Activated naive CD4-positive, alpha-beta T cell treated with anti-CD3 and anti-CD28 coated beads, Interleukin-2, amount 50 U/mL, for 16 hours (primary cell): ENCODE measurements at places on chromosomes 2 and 18.

GRCh38 chr18:79397247-79397829 lies 1.6 kb downstream of the NFATC1 start:
- no peak for DNase-seq

DNA sequence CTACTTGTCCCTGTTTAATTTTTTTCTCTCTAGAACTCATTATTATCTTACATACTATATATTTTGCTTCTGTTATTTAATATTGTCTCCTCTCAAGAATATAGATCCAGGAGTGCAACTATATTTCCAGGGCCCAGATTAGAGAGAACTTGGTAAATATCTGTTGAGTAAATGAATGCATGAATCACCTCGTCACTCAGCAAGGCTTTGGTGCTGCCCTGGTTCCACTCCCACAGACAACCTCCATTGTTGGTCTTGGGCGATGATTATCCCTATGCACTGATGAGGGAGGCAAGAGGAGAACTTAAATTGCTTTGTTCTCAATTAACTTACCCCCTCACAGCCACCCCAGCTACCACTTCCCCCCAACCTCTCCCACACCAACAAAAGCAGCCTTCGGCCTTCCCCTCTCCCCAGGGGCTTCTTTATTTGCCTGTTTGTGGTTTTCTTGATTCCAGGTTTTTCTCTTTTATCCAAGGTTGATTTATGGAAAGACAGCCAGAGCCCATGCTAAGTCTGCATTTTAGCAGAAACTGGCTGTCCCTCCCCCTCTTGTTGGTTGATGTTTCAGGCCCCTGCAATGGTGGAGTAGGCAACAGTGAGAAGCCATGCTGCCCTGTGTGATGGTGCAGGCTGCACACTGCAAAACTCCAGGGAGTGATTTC lies 17.0 kb upstream of the DIPK1C start:
- no peak for DNase-seq

DNA sequence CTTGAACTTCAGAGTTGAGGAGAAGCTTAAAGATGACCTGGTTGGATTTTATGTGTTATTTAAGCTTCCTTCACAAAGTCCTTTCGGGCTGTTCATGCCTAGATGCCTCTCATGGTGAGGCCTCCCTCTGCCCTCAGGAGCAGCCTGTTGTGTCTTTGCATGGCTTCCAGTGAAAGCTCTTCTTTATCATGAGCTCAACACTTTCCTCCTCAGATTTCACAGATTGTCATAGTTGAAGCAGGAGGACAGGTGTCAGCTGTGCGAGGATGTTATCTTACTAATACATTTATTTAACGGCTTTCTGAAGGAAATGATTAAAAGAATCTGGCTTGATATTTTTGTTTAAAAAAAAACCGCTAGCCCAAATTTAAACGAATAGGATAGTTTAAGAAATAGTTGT lies 48.8 kb upstream of the ITSN2 start:
- DNase-seq = no peak

DNA sequence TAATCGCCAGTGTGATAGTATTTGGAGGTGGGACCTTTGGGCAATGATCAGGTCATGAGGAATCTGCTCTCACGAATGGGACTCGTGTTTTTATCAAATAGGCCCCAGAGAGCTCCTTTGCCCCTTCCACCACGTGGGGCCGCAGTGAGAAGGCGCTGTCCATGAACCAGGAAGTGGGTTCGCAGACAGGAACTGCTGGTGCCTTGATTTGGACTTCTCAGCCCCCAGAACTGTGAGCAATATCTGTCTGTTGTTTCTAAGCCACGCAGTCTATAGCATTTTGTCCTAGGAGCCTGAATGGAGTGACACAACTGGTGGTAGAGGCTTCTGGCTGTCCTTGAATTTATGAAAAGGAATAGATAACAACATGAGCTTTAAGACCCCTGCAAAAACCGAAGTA lies 111.2 kb upstream of the HDAC4 start:
- DNase-seq = no peak

DNA sequence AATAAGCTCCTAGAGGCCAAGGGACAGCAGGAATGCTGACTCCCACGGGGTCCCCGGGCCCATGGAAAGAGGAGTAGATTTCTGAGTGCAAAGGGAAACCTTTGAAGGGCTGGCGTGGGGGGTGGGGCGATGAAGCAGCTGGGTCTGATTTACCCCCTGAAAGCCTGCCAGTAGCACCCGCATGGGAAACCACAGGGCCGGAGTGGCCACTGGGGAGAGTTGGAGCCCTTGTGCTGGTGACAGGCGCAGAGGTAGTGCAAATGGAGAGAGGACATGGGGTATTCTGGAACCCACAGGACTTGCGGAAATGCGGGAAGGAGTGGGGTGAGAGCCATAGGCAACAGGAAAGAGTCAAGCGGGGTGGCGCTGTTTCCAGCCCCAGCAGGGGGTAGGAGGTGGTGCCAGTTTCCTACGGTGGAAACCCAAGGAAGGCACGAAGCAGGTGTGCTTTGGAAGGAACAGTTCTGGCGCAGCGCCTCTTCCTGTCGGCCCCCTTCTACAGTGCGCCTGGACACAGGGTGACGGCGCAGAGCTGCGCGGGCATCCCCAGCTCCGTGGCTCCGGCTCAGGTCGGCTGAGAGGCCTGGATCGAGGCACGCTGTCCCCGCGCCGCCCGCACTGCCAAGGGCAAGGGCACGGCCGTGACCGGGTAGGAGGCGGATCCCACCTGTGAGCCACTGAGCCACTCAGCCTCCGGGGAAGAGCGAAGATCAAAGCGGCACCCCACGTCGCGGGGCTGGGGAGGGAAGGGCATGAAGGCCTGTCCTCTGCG lies 149.0 kb upstream of the GLI2 start:
- no peak for DNase-seq

GRCh38 chr2:21367421-21367820 lies 243.7 kb downstream of the TDRD15 start:
- DNase-seq = no peak

GRCh38 chr2:2016651-2017311 lies 272.5 kb upstream of the PXDN start:
- no peak for DNase-seq

DNA sequence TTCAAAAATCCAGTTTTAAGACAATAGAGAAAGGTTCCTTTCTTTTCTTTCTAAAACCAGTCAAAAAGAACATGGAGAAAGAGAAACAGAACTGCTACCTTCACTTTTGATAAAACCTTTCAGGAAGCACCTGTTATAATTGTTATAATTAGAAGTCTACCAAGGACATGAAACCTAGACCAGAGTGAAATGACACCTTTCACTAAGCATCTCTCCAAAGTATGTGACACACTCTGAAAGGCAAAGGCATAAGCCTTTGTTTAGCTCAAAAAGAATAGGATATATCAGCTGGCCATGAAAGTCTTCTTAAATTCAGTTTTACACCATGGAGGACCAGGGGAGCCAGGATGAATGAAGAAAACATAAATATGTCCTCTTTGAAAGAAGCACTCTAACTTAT lies 18.8 kb upstream of the RBM45 start:
- DNase-seq = no peak

DNA sequence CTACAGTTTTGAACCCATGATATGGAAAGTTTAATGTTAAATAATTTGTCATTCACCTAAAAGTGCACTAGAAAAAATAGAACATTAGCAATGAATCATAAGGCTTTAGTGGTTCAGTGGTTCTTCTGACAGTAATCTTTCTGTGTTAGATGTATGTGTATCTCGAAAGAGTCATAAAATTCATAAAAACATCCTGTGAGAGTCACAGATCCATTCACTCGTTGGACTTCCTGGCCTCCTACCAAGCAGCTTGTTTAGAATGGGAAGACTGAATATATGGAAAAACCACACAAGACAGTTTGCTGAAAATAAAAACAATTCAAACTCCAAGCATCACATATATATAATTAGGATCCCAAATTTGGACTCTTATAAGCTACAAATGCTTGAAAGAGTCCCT lies 34.8 kb downstream of the ADNP2 start:
- no peak for DNase-seq

GRCh38 chr2:81389203-81389602 lies 1084.7 kb upstream of the LRRTM1 start:
- DNase-seq = no peak

DNA sequence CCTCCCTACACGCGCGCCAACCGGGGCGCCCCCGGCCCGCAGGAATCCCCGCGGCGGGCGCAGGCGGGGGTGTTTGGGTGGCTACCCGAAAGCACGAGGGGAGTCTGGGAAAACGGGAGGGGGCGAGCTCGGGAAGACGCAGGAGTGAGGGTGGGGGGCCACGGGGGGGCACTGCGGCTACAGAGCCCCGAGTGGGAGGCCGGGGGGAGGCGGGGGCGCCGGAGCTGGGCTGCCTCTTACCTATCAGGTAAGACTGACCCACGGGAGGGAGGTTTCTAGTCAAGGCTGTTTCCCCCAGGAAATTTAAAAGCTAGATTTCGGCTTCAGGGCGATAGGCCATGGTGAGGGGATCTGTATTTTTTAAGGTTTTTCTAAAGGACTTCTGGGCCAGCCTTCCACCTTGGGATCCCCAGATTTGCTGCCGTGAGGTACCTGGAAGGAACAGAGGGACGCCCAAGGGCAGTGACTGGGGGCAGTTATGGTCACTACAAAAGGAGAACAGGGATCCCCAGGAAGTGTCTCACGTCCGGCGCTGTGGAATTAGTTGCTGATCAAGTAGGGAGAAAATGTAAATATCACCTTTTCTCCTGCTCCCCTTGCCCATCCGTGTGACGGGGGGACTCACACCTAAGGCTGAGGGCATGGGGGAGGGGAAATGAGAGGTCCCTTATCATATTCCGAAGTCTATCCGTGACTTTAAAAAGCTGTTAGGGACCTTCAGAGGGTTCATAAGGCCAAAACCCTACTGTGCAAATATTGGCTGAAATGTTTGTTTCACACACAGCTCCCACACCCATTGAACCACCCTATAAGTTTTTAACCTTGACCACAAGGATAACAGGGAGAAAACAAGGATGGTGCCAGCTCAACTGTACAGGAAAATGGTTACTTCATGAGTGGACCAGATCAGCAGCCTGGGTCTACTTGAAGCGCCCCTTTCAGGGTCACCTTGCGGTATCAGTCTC lies 638 bp upstream of the IRS1 start:
- DNase-seq = no peak

DNA sequence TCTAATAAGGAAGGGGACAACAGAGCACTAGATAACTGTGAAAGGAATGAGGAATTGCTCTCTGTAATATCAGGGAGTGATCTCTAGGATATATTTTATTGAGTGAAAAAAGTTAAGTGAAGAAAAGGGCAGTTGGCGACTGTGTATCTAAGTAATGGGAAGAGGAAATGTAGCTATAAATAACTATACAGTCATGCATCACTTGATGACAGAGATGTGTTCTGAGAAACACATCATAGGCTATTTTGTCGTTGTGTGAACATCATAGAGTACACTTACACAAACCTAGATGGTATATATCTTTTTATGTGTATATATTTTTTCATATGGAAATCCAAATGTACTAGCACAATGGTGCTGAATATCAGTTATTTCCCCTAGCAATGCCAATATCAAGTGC lies 329.3 kb downstream of the TXNL1 start:
- DNase-seq = no peak

DNA sequence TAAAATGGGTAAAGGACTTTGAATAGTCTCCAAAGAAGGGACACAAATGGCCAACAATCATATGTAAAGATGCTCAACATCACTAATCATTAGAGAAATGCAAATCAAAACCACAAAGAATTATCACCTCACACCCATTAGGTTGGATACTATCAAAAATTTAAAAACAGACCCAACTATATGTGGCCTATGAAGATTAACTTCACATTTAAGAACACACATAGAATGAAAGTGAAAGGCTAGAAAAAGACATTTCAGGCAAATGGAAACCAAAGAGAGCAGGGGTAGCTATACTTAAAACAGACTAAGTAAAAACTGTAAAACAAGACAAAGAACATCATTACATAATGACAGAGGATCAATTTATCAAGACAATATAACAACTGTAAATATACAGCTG lies 53.5 kb upstream of the ASPRV1 start:
- no peak for DNase-seq

DNA sequence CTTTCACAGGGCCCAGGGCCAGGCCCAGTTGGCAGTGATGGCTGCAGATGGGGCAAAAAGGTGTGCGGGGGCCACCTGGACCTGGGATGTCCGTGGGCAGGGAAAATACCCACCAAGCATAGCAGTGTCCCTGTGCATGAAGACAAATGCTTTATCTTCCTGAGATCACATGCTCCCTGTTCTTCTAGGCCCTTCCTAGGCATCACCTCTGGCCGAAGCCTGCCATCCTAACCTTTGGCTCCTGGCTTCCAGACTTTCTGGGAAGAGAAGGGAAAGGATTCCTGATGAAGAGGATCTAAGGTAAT lies 105.0 kb upstream of the SMAD2 start:
- DNase-seq = no peak

GRCh38 chr2:19176977-19177376 lies 181.4 kb downstream of the OSR1 start:
- DNase-seq = no peak

- DNase-seq = no peak
These were observed 125.6 kb upstream of the CDC42EP3 start for GRCh38 chr2:37797081-37797480.

- no peak for DNase-seq
These were observed 17.1 kb downstream of the EPB41L5 start for GRCh38 chr2:120029672-120030640.

DNA sequence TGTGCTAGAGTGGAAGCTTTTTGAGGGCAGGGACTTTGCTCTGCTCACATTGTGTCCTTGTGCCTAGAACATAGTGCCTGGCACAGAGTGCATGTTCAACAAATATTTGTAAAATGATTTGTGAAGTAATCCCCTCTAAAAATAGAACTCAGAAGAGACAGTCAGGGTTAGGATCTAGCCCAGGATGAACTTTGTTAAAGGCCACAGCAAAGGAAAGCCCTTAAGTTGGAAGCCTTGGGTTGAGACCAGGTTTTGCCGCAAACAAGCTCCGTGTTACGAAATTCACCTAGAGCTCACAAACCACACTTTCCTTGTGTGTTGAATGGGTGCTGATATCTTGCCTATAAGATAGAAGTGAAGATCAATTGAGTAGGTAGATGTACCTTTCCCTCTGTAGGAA lies 84.2 kb downstream of the SETBP1 start:
- no peak for DNase-seq
